Caco-2 (cell line): ENCODE measurements at places on chromosomes 3 and 15. TPM values are rescaled to one million over a fixed set of nuclear protein-coding genes. Genes with fewer than 3 reads are reported as not detected.

Gene ATP13A5
- not detected in 2 replicates for total RNA-seq

Gene C3orf80
- total RNA-seq: 3.2 and 3.7 TPM in 2 replicates

DNA sequence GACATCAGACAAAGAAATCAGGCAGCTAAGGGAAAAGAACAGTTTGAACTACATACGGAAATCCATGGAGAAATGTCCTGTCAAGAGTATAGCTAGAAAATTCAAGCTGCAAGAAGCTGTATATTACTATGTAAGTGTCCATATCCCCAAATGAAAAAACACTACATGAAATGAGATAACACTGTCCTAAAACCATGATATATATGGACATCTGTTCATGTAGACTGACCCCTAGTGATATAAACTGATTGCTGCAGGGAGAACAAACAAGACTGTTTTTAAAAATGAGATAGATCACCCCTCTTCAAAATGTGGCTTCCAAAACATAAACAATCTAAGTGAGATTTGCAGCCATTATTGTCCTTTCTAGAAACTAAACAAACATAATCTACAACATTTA lies 985.6 kb downstream of the EPHA3 start:
- no peaks in the 10 kb centered on the region for H3K36me3 ChIP-seq
- no peak overlapping the region for H3K27ac ChIP-seq
- H3K27me3 ChIP-seq: no peaks in the 10 kb centered on the region
- no peak overlapping the region for H3K4me3 ChIP-seq

Gene PEX11A
- total RNA-seq: 3.7 and 4.1 TPM in 2 replicates

GRCh38 chr15:101252836-101253235 lies 988 bp upstream of the CHSY1 start:
- no peak for DNase-seq
- H3K27ac ChIP-seq: peak overlapping the region; percentile 67
- H3K36me3 ChIP-seq: no peaks in the 10 kb centered on the region
- H3K4me3 ChIP-seq: peak overlapping the region; percentile 88
- no peaks in the 10 kb centered on the region for H3K27me3 ChIP-seq

- H3K27ac ChIP-seq: no peak overlapping the region
- no peaks in the 10 kb centered on the region for H3K27me3 ChIP-seq
- no peaks in the 10 kb centered on the region for H3K36me3 ChIP-seq
Measured at GRCh38 chr3:181892848-181893247, 181.1 kb downstream of the SOX2 start.

DNA sequence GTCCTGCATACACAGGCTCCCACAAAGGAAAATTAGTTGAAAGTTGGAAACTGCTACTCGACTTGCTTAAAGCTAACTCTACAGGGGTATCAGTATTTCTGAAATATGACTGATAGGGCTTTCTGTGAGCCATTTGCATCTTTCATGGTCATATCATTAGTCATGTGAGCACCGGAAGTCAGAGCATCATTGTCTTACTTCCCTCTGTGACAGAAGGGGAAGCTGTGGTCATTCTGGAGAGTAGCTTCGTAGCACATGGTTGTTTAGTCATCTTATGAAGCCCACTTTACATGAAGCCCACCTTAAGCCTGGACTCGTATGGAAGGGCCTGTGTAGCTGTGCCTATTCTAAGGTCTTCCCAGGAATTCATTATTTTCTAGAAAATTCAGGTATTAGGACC lies 69.0 kb downstream of the COL6A5 start:
- no peak for DNase-seq
- H3K27me3 ChIP-seq: no peaks in the 10 kb centered on the region
- no peaks in the 10 kb centered on the region for H3K36me3 ChIP-seq
- no peak overlapping the region for H3K27ac ChIP-seq
- no peaks in the 10 kb centered on the region for H3K4me1 ChIP-seq
- H3K4me3 ChIP-seq: no peak overlapping the region

Gene SLC22A14
- 0.14 and 0.23 TPM in 2 replicates for total RNA-seq

DNA sequence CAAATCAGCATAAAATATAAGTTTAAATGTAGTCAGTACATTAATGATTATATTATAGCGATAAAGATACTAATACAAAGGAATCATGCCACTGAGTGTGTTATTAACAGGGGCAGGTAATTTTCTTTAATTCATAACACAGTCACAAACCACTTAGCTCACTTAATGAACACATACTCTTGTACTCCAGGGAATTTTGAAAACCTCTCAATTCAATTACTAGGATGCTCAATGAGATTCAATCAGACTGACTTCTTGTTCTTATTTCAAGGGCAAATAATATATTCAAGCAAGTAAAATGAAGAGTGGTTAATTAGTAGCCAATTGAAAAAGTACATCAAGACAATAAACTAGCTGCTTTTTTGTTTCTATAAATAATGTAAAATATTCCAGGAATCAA lies 5.8 kb upstream of the SUCNR1 start:
- H3K27me3 ChIP-seq: no peaks in the 10 kb centered on the region
- H3K4me1 ChIP-seq: peaks cover 10% of the 10 kb centered on the region
- no peak overlapping the region for H3K4me3 ChIP-seq
- no peaks in the 10 kb centered on the region for H3K36me3 ChIP-seq
- no peak for DNase-seq

DNA sequence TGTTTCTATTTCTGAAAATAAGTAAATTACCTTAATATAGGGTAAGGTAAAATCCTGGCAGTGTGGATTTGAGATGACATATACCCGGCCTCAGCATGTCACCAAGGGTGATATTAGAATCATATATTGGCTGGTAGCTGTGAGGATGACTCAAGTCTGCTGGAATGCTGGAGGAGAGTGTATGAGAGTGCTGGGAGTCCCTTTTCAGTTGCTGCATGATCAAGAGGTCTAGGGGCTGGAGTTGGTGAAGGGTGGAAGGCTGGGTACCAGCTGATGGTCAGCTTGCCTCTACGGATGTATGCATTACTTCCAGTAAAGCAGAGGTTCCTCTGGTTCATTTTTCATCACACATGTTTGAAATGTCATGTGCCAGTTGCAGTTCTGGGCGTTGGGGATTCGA lies 40.6 kb downstream of the SLC25A26 start:
- no peaks in the 10 kb centered on the region for H3K27me3 ChIP-seq
- no peak overlapping the region for H3K27ac ChIP-seq
- no peaks in the 10 kb centered on the region for H3K36me3 ChIP-seq
- no peak for DNase-seq
- no peaks in the 10 kb centered on the region for H3K4me1 ChIP-seq

Gene CHD2
- total RNA-seq: 85.0 and 108 TPM in 2 replicates

GRCh38 chr15:63327648-63328421 lies 50.4 kb downstream of the APH1B start:
- H3K27ac ChIP-seq: no peak overlapping the region
- no peak for DNase-seq

Gene CDC25A
- 32.1 and 35.5 TPM in 2 replicates for total RNA-seq

GRCh38 chr3:445960-446359 lies 249.4 kb downstream of the CHL1 start:
- H3K36me3 ChIP-seq: no peaks in the 10 kb centered on the region
- no peak overlapping the region for H3K27ac ChIP-seq
- H3K4me1 ChIP-seq: no peaks in the 10 kb centered on the region
- H3K4me3 ChIP-seq: no peak overlapping the region
- DNase-seq: no peak

DNA sequence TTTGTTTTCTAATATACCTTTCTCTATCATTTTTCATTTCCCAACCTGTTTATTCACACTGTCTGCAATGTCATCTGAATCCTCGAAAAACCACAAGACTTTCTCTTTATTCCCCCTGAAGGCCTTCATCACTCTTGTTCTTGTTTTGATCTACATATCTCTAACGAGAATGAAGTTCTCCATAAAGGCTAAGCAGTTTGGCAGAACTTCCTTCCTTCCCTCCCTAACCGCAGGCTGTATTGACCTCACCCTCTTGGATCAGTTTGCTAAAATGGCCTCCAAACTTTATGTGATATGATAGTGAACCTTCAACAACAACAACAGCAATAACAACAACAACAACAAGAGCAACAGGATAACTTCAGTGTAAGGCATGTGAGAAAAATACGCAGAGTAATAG lies 392.8 kb downstream of the TIGIT start:
- H3K4me1 ChIP-seq: 0 out of 2 replicates have a peak, but pooled peaks cover 4% of the 10 kb centered on the region
- no peak overlapping the region for H3K4me3 ChIP-seq
- H3K27ac ChIP-seq: no peak overlapping the region
- H3K27me3 ChIP-seq: no peaks in the 10 kb centered on the region

GRCh38 chr3:42229266-42229941 lies 36.6 kb downstream of the CCK start:
- DNase-seq: no peak
- H3K36me3 ChIP-seq: no peaks in the 10 kb centered on the region
- H3K4me3 ChIP-seq: no peak overlapping the region
- no peak overlapping the region for H3K27ac ChIP-seq
- H3K27me3 ChIP-seq: no peaks in the 10 kb centered on the region

GRCh38 chr3:54631516-54632325 lies 296.1 kb downstream of the LRTM1 start:
- H3K27ac ChIP-seq: no peak overlapping the region
- DNase-seq: no peak
- no peak overlapping the region for H3K4me3 ChIP-seq
- no peaks in the 10 kb centered on the region for H3K27me3 ChIP-seq

Gene HRG
- total RNA-seq: 0.12 TPM in 1 of 2 replicates, not detected in the other

Gene SLC15A2
- total RNA-seq: 3.8 and 4.7 TPM in 2 replicates

Gene CCRL2
- 0.44 and 1.0 TPM in 2 replicates for total RNA-seq

Gene TMEM212
- not detected in 2 replicates for total RNA-seq

DNA sequence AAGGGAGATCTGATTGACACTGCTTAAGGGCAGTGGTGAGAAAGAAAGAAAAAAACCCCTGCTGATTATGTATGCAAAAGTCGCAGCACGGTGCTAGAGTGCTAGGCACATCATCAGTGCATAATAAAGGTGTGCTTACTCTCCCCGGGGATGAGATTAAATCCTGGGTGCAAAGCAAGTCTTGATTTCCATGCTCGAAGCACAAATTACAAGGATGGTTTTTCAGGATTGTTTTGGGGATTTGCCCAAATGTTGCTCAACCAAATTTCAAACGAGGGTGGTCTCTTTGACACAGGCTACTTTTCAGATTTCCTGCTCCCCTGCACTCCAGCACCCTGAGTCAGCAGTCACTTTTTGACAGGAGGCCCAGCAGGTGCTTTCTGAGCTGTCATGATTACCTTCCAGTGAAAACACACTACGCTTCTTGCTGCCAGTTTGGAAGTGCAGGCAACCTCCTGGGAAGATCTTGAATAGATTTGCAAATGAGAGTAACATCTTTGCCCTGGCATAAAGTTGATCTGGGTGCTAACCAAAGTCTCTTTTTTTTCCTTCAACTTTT lies 167.5 kb upstream of the TRIM42 start:
- no peaks in the 10 kb centered on the region for H3K27me3 ChIP-seq
- no peaks in the 10 kb centered on the region for H3K36me3 ChIP-seq
- H3K27ac ChIP-seq: no peak overlapping the region
- H3K4me3 ChIP-seq: no peak overlapping the region
- H3K4me1 ChIP-seq: no peaks in the 10 kb centered on the region

Gene KNG1
- total RNA-seq: 6.7 and 9.5 TPM in 2 replicates

GRCh38 chr15:101342056-101342455 lies 47.0 kb upstream of the SNRPA1 start:
- no peaks in the 10 kb centered on the region; the same call in 1 of the 2 replicates for H3K36me3 ChIP-seq
- H3K4me1 ChIP-seq: no peaks in the 10 kb centered on the region; the same call in 1 of the 2 replicates
- no peaks in the 10 kb centered on the region for H3K27me3 ChIP-seq
- no peak overlapping the region for H3K27ac ChIP-seq
- H3K4me3 ChIP-seq: no peak overlapping the region

Gene GPR15
- not detected in 2 replicates for total RNA-seq
